ENCODE measurements at places on chromosomes 7 and 10.

GRCh38 chr7:73435471-73436009 is 2.0 kb downstream of the FZD9 start:
- DNase-seq, result no peak

DNA sequence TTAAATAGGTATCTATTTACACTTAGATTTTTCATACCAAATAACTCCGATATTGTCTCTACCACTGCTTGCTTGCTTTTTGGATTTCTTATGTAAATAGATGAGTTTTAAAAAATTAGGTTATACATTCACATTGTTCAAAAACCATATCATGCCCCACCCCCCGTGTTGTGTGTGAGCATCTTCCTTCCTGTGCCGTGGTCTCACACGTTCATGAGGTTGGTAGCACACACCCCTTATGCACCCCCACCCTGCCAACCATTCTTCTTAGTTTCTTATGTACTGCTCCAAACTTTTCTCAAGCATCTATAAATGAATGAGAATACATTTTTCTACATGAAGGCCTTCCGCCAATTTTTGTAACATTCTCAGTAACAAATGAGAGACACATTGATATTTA is 115.6 kb downstream of the FANK1 start:
- no peak for DNase-seq

- DNase-seq, result no peak
Measured at GRCh38 chr10:67926951-67927350, 42.5 kb downstream of the SIRT1 start.

DNA sequence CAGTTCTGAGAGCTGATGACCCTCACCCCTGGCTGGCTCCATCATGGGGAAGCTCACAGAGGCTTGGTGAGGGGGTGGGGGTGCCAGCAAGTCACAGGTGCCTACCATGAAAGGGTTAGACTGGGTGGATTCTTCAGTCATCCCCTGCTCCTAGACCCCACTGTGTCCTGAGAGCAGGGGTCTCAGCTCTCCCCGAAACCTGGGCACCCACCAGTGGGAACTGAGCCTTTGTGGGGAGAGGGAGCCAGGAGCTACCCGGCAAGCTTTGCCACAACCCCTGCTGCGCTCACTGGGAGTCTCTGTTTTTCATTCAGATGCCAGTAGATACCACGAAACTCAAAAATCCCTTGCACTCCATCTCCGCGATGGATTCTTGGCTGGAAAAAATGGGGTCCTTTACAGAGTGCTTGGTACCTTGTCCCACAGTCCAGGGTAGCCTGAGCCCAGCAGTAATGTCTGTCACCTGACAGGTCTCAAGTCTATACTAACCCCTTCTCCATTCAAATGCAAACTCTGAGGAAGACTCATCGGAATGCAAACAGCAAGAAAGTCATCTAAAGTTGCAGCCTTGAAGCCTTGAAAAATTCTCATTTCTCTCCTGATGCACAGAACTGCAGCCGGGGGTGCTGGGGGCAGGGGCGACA is 48.9 kb upstream of the ENO4 start:
- DNase-seq, result no peak

GRCh38 chr7:117715784-117716445 is 157.3 kb downstream of the CTTNBP2 start:
- DNase-seq, result no peak

DNA sequence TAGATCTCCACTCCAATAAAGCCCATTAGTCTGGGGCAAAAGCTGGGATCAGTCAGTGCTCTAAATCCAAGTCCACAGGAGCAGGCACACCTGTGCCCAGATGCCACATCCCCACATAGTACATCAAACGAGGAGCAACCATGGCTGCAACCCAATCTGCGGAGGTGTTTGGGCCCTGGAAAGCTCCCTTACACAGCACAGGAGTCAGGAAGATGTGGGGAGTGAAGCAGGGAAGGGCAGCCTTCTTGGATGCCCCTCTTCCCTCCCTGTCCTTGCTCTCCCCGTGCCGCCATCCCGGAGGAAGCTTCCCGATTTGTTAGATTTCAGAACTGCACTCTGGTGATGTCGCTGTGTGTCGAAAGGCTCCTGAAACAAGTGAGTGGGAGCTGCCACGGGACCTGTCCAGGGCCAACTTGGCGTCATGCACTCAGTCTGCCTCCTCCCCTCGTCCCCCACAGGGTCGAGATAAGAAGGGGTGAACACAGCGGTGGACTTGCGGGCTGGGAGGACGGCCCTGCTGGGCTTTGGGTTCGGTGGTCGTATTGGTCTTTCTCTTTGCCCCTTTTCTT is 230.6 kb upstream of the GRB10 start:
- no peak for DNase-seq

- DNase-seq, result no peak
Measured at GRCh38 chr7:140389445-140389844, 8.9 kb downstream of the SLC37A3 start.

DNA sequence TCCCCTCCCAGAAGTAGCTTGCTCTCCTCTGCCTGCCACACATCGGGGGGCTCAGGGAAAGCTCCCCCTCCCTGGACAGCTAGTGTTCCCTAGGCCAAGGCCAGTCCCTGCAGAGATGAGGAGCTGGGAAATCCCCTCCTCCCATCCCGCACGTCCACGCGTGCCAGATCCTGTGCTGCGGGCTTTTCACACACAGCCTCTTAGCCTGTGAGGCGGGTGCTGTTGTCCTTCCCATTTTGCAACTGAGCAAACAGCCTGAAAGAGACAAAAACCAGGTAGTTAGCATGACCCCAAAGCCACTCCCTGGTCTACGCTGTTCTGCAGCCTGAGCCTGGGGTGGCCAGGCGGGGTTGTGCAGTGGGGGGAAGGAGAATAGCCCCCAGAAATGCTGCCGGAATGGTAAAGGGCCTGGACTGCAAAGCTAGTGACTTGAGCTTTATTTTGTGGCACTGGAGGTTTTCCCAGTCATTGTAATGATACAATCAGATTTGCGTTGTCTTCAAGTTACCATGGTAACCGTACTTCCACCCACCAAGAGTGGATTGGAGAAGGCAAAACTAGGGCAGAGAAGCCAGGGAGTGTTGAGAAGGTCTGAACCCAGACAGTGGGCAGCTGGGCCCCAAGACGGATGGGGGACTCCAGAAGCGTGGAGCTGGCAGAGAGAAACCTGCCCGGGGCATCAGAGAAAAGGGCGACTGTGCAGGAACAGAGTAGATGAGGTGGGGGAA is 98.6 kb upstream of the KCTD7 start:
- DNase-seq, result no peak

DNA sequence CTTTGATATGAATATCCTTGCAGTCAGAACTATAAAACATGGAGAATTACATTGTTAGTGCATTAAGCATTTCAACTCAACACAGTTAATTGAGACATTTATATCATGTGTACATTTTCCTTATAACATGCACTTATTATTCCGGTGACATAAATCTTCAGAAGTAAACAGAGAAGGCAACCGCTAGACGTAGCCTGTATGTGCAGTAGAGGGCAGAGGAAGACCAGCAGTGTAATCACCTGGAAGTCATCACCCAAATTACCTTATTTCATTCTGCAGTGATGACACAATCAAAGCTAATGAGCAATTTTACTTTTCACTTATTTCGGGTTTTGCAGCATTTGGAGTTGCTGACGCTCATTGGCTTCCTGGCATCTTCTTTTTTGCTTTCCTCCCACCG is 394.6 kb downstream of the SDK1 start:
- no peak for DNase-seq

GRCh38 chr10:79051766-79052165 is 17.0 kb upstream of the ZMIZ1 start:
- no peak for DNase-seq

- no peak for DNase-seq
Measured at GRCh38 chr10:27861781-27862180, 116.2 kb upstream of the MKX start.

- DNase-seq, result peak; percentile 66
Measured at GRCh38 chr7:156612930-156613329, 27.6 kb upstream of the RNF32 start.

DNA sequence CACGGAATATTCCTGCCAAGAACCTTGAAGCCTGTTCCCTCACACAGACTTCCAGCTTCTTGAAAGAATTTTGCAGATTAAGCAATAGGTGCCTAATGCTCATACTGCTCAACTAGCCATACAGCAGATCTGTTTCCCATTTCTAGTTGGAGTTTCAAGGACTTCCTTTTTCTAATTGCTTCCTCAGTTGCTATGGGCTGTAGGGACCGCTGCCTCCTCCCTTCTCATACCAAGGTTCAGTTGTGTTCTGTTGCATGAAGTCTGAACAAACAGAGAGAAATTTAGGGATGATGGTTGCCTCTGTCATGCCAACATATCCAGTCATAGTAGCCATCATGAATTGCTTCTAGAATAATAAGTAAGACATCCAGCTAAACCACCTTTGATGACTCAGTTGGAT is 6.8 kb downstream of the ITGA8 start:
- no peak for DNase-seq

- no peak for DNase-seq
Measured at GRCh38 chr7:132932296-132933071, 149.4 kb downstream of the CHCHD3 start.

DNA sequence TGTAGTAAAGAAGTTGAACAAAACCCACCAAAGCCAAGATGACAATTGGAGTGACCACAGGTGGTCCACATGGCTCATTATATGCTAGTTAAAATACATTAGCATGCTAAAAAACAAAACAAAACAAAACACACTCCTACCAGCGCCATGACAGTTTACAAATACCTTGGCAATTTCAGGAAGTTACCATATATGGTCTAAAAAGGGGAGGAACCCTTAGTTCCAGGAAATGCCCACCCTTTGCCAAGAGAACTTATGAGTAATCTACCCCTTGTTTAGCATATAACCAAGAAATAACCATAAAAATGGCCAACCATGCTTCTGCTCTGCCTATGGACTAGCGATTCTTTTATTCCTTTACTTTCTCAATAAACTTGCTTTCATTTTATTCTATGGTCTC is 979.1 kb upstream of the POT1 start:
- no peak for DNase-seq

DNA sequence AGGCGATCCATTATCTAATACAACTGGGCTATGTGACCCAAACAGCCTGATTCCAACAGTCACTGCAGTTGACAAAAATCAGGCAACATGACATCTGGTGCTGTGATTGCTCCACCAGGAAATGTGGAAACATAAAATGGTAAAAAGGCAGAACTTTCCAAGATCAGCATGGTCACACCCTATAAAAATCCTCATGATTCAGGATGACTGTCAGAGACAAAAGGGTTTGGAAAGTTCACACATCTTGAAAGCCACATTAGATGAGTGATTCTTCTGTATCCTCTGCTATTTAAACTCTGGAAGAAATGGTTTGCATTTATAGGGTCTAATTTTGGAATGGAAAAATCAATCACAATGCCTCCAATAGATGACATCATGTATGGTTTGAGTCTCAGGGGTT is 662.6 kb upstream of the IGFBP3 start:
- no peak for DNase-seq

DNA sequence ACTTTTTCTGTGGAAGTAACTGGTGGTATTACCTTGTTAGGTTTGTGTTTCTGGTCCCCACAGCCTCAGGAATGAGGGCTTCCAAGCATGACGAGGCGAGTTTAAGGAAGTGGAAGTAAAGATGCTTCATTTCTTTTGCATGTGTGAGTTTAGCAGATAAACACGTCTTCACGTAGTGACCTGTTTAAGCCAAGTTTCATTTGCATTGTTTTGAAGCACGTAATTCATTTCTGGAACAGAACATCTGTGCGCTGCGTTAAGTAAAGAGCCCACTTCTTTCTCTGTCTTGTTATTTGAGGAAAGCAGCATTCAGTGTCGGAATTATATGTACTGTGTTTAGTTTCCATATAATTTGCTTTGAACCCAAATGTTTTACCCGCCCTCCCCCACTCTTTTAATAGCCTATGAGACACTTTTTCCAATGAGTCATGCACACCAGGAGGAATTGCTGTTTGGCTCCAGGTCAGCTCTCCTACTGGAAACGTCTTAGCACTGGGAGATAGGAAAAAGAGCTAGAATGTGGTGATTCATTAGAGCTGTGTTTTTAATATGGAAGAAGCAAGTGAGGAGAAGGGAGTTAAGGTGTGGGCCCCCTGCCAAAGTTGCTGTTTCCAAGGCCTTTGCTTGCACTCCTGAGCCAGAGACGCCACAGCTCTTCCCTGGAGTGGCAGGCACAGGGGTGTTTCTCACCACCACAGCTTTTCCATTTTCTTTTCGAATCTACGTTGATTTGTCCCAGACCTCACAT is 36.7 kb downstream of the BTBD16 start:
- no peak for DNase-seq

DNA sequence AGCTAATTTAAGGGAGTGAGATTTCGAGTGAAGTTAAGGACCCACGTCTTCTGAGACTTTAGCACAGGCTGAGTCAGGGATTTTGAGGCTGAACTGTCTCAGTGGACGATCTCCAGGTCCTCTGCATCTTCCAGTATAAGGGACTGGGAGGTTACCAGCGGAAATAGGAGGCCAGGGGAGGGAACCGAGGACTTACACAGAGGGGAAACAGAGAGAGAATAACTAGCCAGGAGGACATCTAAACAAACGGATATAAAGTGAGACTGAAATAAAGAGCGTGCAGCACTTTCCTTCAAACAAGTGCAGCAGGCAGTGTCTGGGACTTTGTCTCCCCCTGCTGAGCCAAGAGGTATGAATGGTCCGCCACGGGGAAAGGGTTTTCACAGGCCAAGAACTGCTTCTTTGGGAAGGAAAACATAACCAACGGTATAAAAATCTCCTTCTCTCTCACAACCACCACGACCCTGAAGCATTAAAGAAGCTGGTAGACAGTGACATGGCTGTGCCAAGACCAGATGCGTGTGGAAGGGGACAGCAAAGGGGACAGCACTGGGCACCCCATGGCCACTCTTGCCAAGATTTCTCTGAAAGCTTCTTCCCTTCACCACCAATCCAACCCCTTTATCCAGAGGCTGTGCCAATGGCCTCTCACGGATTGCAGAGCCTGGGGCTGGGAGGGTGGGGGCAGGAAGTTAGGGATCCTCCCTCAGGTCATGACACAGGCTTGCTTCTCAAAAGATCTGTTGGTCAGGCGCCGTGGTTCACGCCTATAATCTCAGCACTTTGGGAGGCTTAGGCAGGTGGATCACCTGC is 72.0 kb downstream of the SLC37A3 start:
- DNase-seq, result peak; percentile 26

DNA sequence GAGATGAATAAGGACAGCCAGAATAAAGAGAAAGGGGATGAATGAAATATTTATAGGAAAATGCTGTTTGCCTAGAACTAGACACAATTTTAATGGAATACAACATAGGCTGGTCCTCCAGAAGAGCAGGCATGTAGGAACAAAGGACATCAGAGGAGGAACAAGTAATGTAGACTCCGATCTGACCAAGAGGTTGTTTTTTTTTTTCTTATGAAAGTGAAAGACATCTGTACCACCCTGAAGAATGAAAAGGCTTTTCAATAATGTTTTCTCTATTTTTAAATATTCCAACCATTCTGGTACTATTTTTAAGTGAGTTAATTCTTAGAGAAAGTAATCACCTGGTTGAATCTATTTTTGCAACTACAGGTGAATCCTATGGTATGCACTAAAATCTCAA is 136.9 kb upstream of the PTN start:
- no peak for DNase-seq

DNA sequence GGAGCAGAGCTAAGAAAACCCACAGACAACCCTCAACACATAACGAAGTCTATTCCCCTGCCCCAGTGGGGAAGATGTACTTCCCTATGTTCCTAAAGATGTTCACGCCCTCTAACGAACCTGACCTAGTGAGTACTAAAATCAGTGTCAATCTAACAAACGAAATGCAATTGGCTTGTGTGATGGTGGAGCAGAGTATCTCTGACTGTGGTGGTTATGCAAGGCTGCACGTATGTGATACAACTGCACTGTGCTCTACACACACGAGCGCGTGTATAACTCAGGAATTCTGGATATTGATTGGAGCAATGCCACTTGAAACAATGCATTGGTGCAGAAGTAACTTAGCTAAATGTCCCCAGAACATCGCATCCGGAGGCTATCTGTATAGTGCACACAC is 1.3 kb downstream of the ANKRD16 start:
- DNase-seq, result no peak

Data from activated CD4-positive, alpha-beta T cell treated with anti-CD3 and anti-CD28 coated beads for 1 hour (primary cell).